ENCODE measurements at places on chromosomes 7 and 10.
A peak's percentile ranks its signal among the peaks of the same experiment; 100 is the strongest.

DNA sequence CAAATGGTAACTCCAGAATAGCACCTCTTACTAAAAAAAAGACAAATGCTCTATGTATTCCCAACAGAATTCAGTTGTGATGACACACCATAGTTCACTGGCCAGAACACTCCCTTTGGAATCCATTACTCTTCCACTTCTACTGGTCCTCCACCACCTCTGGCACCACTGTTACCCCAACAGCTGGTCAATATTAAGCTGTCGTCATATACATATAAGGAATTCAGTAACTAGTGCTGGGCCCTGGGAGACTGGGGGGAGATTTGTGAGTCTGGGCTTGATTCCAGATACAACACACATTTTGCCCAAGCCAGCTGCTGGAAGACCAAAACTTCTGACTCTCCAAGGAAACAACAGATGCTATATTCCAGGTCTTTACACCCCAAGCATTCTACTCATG is 26.0 kb upstream of the ITGA8 start:
- H3K36me3 ChIP-seq, result no peaks in the 10 kb centered on the region
- no peak for DNase-seq
- no peak overlapping the region for H3K27ac ChIP-seq
- no peak overlapping the region for H3K4me3 ChIP-seq
- H3K27me3 ChIP-seq, result peaks cover 9% of the 10 kb centered on the region

- peaks cover 26% of the 10 kb centered on the region for H3K27me3 ChIP-seq
- peaks cover 3% of the 10 kb centered on the region for H3K36me3 ChIP-seq
- H3K4me3 ChIP-seq, result no peak overlapping the region
- no peak for DNase-seq
- H3K27ac ChIP-seq, result no peak overlapping the region
- peaks cover 18% of the 10 kb centered on the region for H3K4me1 ChIP-seq
Observed at GRCh38 chr7:6273917-6274630, 1.6 kb upstream of the CYTH3 start.

- no peak for DNase-seq
- no peaks in the 10 kb centered on the region for H3K27me3 ChIP-seq
- no peaks in the 10 kb centered on the region for H3K36me3 ChIP-seq
- no peak overlapping the region for H3K4me3 ChIP-seq
- no peaks in the 10 kb centered on the region for H3K4me1 ChIP-seq
Observed at GRCh38 chr10:37403776-37404175, 278.4 kb downstream of the ANKRD30A start.

DNA sequence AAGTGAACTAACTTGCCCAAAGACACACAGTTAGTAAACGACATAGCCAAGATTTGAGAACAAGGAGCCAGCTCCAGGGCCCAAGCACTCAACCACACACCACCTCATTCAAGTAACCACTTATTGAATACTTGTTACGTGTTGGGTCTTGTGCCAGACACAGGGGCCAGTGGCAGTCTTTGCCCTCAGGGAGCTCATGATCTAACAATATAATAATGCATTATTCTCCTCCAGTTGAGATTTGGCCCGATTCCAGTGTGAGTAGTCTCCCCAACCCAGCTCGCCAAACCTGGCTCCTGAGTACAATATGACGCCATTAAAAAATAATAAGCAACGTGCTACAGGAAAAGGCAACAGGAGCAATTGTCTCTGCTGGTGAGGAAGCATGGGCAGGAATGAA is 14.4 kb upstream of the STK17A start:
- peaks cover 32% of the 10 kb centered on the region for H3K4me1 ChIP-seq
- H3K27ac ChIP-seq, result no peak overlapping the region
- peaks cover 3% of the 10 kb centered on the region for H3K27me3 ChIP-seq
- no peak for DNase-seq
- H3K36me3 ChIP-seq, result no peaks in the 10 kb centered on the region

GRCh38 chr10:45625879-45626278 is 46.7 kb downstream of the ZFAND4 start:
- no peaks in the 10 kb centered on the region for H3K4me1 ChIP-seq
- no peak overlapping the region for H3K4me3 ChIP-seq
- H3K27ac ChIP-seq, result no peak overlapping the region
- no peaks in the 10 kb centered on the region for H3K27me3 ChIP-seq
- peaks cover 51% of the 10 kb centered on the region for H3K36me3 ChIP-seq
- DNase-seq, result no peak

DNA sequence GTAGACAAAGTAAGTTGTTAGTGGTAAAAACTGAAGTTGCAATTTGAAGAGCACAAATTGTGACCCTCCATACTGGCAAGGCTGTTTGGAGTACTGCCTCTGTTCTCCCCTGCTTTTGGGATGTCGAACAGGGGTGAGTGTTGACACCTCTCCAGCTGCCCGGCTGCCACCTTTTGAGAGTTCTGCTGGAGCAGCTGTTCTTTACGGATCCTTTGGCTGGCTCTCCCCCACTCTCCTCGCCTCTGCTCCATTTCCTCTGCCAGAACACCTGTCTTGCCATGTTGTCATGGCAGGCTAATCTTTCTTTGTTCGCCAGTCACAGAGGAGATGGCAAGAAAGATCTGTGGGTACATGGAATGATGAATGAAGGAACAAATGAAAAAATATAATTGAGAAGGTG is 34.9 kb downstream of the INSYN2A start:
- no peaks in the 10 kb centered on the region for H3K27me3 ChIP-seq
- H3K36me3 ChIP-seq, result no peaks in the 10 kb centered on the region
- H3K27ac ChIP-seq, result no peak overlapping the region
- no peak for DNase-seq

- no peak overlapping the region for H3K4me3 ChIP-seq
- no peaks in the 10 kb centered on the region for H3K36me3 ChIP-seq
- no peaks in the 10 kb centered on the region for H3K27me3 ChIP-seq
- no peak overlapping the region for H3K27ac ChIP-seq
- H3K4me1 ChIP-seq, result no peaks in the 10 kb centered on the region
Observed at GRCh38 chr7:83562289-83562688, 86.7 kb downstream of the SEMA3E start.

DNA sequence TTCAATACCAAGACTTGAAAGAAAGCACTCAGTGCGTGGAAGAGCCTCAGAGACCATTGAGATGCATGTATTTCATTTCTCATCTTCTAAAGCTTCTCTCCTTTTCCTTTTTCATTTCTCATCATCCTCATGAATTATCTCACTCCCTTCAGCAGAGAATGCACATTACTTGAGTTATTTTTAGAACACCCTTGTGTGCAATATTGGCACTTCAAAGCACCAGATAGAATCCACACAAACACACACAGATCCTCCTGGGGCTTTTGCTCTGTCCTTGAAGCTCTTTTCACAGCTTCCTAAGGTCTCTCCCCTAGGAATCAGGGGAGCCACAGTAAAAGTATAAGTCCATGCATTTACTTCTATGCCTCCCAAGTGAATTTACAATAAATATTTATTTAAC is 18.3 kb downstream of the DGKI start:
- DNase-seq, result no peak
- no peak overlapping the region for H3K4me3 ChIP-seq
- peaks cover 35% of the 10 kb centered on the region for H3K27me3 ChIP-seq
- H3K4me1 ChIP-seq, result no peaks in the 10 kb centered on the region

GRCh38 chr10:79285315-79286197 is 61.7 kb upstream of the PPIF start:
- H3K27ac ChIP-seq, result peak overlapping the region; percentile 92
- H3K27me3 ChIP-seq, result no peaks in the 10 kb centered on the region
- H3K36me3 ChIP-seq, result peaks cover 25% of the 10 kb centered on the region
- H3K4me1 ChIP-seq, result peaks cover 45% of the 10 kb centered on the region
- DNase-seq, result peak; percentile 62

- no peak overlapping the region for H3K4me3 ChIP-seq
- no peaks in the 10 kb centered on the region for H3K4me1 ChIP-seq
- no peak overlapping the region for H3K27ac ChIP-seq
- DNase-seq, result no peak
- H3K27me3 ChIP-seq, result peaks cover 54% of the 10 kb centered on the region
Observed at GRCh38 chr10:91743465-91743864, 54.8 kb upstream of the TNKS2 start.

- no peak overlapping the region for H3K27ac ChIP-seq
- DNase-seq, result no peak
- no peak overlapping the region for H3K4me3 ChIP-seq
- peaks cover 16% of the 10 kb centered on the region for H3K4me1 ChIP-seq
- peaks cover 61% of the 10 kb centered on the region for H3K27me3 ChIP-seq
- H3K36me3 ChIP-seq, result no peaks in the 10 kb centered on the region
Observed at GRCh38 chr7:104327534-104327933, 869 bp upstream of the LHFPL3 start.

- peak overlapping the region; percentile 91 for H3K4me3 ChIP-seq
- H3K36me3 ChIP-seq, result peaks cover 38% of the 10 kb centered on the region
- peak overlapping the region; percentile 99 for H3K27ac ChIP-seq
- H3K27me3 ChIP-seq, result no peaks in the 10 kb centered on the region
Observed at GRCh38 chr10:27241010-27241651, 534 bp upstream of the ACBD5 start.

DNA sequence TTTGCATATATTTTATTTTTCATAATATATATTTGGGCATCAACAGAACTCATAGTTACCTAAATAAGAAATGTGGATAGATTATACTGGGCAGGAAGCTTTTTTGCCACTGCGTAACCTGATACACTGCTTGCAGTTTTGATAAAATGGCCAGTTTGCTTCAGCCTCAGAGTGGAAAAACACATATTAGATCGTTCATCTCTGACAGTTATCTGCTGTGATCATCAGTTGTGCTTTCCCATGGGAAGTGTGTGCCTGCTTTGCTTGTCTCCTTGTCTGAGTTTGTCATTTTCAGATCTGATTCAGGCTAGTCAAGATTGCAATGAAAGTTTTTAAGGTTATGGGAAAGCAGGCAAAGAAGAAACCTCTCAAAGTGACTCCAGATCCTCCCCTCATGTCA is 54.0 kb downstream of the ADAM12 start:
- DNase-seq, result no peak
- no peak overlapping the region for H3K27ac ChIP-seq
- no peaks in the 10 kb centered on the region for H3K27me3 ChIP-seq
- H3K4me3 ChIP-seq, result no peak overlapping the region
- H3K4me1 ChIP-seq, result no peaks in the 10 kb centered on the region

- no peak for DNase-seq
- peaks cover 1% of the 10 kb centered on the region for H3K4me1 ChIP-seq
- H3K27me3 ChIP-seq, result peaks cover 3% of the 10 kb centered on the region
- no peak overlapping the region for H3K27ac ChIP-seq
Observed at GRCh38 chr10:113357681-113358300, 195.1 kb upstream of the HABP2 start.

GRCh38 chr10:24213881-24214280 is 4.9 kb downstream of the KIAA1217 start:
- no peak overlapping the region for H3K4me3 ChIP-seq
- H3K27ac ChIP-seq, result no peak overlapping the region
- peaks cover 16% of the 10 kb centered on the region for H3K4me1 ChIP-seq

DNA sequence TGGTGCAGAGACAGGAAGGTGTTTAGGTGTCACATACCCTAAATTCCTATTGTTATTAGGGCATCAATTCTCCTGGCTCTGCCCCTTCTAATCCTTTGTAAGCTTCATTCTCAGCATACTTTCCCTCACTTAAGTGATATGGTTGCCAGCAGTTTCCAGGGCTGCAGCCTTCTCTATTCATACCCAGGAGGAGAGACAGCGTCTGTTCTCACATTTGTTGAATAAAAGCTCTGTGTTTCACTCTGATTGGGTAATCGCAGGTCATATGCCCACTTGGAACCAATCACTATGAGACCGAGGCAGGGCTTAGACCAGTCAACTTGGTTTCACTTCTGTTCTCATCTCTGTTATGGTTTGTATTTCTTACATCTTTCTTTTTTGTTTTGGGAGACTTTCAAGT is 109.6 kb upstream of the MTPN start:
- peaks cover 1% of the 10 kb centered on the region for H3K4me1 ChIP-seq
- DNase-seq, result no peak
- H3K27me3 ChIP-seq, result no peaks in the 10 kb centered on the region

DNA sequence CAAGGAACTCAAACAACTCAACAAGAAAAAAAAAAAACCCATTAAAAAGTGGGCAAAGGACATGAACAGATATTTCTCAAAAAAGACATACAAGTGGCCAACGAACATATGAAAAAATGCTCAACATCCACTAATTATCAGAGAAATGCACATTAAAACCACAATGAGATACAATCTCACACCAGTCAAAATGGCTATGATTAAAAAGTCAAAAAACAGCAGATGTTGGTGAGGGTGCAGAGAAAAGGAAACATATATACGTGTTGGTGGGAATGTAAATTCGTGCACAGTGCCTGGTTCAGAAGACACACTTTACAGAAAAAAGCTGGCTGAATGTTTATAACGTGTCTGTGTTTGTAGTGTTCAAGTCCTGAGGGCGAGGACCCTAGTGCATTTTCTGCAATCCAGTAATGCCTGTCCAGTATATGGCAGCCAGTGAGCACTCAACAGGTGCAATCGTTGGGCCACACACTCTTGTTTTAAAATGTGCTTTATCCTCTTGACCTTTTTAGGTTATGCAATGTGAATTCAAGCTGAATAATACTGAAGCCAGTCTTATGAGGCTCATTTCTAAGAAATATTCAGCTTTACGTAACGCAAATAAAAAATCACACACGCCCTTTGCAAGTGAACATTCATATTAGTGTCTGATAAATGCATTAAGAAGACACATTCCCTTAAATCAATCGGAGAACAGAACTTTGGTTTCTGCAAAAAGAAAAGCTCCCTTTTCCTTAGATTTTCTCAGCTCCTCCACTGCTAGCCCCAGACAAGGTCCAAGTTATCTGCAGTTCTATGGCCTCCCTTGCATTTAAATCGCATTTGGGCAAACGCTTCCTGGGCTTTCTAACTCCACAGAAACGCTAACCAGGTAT is 813 bp upstream of the MTURN start:
- H3K4me3 ChIP-seq, result peak overlapping the region; percentile 76
- H3K36me3 ChIP-seq, result no peaks in the 10 kb centered on the region
- no peak for DNase-seq
- peaks cover 8% of the 10 kb centered on the region for H3K4me1 ChIP-seq
- peak overlapping the region; percentile 61 for H3K27ac ChIP-seq
- H3K27me3 ChIP-seq, result peaks cover 9% of the 10 kb centered on the region

- no peak overlapping the region for H3K27ac ChIP-seq
- no peak overlapping the region for H3K4me3 ChIP-seq
- no peaks in the 10 kb centered on the region for H3K36me3 ChIP-seq
- H3K27me3 ChIP-seq, result no peaks in the 10 kb centered on the region
Observed at GRCh38 chr7:121797657-121798452, 75.1 kb upstream of the PTPRZ1 start.

GRCh38 chr10:10477844-10478243 is 539.8 kb upstream of the CELF2 start:
- no peaks in the 10 kb centered on the region for H3K36me3 ChIP-seq
- no peak overlapping the region for H3K4me3 ChIP-seq
- DNase-seq, result no peak
- no peaks in the 10 kb centered on the region for H3K4me1 ChIP-seq
- H3K27ac ChIP-seq, result no peak overlapping the region
- H3K27me3 ChIP-seq, result peaks cover 56% of the 10 kb centered on the region
